ENCODE measurements at places on chromosomes 5 and 9. TPM values are rescaled to one million over a fixed set of nuclear protein-coding genes. Genes with fewer than 3 reads are reported as not detected.

DNA sequence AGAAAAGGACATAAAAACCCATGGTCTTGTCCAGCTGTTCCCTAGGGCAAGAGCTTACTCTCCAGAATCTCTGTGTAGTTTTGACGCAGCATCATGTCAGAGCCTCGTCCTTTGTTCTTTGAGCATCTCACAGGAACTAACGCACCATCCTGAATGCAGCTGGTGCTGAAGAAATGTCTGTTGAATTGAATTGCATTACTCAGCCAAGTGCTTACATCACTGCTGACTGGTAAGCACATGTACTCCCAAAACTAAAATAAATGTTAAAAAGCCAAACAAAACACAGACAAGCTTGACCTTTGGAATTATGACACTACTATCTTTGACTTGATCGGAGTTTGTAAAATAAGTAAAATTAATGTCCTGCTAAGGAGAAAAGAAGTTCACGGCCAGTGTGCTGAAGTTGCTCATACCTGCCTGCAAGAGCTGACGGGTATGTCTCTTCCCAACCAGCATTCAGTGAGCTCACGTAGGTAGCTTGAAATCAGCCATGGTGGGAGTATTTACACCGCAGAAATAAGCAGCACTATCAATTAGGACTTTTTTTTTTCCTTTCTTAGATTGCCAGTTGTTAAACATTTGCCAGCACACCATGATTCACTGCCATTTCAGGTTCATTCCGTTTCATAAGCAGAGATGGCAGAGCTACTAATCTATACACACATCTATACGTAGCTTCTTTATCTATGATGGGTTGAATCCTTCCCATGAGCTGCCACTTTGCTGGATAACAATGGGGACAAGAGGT, 310.6 kb upstream of the MSX2 start:
- DNase-seq = no peak

DNA sequence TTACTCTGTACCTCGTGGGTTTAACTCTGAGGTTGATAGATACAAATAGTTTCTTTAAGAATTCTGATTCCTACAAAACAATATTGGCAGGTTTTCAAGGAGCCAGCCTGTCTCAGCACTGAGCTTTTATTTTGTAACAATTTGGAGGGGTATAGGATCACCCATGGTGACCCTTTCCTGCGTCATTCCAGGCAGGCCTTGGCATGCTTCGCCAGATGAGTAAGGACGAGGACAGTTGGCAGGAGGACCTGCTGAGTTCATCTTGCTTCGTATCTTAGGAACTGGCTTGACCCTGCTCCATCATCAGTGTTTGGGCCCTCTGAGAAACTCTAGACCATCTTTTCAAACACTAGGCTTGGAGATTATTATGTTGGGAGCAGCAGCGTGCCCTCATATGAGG, 17.9 kb downstream of the ZNF462 start:
- no peak for DNase-seq

DNA sequence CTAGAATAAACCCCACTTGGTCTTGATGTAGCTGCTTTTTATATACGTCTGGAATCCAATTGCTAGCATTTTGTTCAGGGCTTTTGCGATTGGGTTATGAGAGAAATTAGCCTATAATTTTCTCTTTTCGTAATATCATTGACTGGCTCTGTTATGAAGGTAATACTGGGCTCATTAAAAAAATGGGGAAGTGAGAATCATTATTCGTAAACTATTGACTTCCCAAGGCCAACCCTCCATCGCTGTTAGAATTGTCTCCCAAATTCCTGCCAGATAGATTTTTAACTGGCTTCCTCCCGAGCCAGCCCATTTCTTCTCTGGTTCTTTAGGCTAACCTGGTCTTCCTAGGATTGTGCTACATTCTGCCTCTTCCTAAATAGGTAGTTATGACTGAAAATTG, 35.9 kb upstream of the GRPEL2 start:
- DNase-seq = no peak

Gene SKP2
- total RNA-seq = 14.4 TPM

Gene EGFLAM
- 0.78 TPM for total RNA-seq

GRCh38 chr9:19294219-19294618, 63.7 kb downstream of the DENND4C start:
- DNase-seq = no peak

Gene NNT
- 110 TPM for total RNA-seq

DNA sequence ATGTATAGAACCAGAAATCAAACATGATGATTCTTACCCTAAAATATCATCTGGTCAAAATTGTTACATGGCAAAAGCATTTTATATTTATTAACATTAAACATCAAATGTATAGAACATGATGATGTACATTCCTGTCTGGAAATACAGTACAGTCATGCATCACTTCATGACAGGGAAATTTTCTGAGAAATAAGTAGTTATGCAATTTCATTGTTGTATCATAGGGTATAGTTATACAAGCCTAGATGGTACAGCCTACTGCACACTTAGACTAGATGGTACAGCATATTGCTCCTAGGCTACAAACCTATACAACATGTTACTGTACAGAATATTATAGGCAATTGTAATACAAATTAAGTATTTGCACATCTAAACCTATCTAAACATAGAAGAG, 64.6 kb upstream of the VCAN start:
- DNase-seq = no peak

Gene TTC33
- 15.0 TPM for total RNA-seq

- DNase-seq = no peak
Measured at GRCh38 chr9:26746357-26747072, 146.1 kb downstream of the CAAP1 start.

DNA sequence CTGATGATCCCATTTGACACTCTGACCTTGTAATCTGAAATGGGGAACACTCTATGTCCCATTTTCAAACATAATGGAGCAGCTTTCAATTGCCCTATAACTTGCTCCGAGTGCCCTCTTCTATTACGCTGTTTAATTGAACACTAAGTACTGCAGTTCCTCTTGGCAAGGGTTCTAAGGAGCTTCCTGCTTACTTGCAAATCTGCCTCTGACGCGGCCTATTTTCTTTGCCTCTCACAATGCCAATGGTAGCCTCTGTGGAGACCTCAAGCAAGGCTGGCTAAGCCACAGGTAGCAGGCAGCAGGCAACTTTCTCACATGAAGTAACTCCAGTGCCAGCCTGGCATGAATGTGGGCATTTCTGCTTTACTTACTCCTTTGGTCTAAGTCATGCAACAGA, 443.4 kb upstream of the TRPC7 start:
- no peak for DNase-seq

DNA sequence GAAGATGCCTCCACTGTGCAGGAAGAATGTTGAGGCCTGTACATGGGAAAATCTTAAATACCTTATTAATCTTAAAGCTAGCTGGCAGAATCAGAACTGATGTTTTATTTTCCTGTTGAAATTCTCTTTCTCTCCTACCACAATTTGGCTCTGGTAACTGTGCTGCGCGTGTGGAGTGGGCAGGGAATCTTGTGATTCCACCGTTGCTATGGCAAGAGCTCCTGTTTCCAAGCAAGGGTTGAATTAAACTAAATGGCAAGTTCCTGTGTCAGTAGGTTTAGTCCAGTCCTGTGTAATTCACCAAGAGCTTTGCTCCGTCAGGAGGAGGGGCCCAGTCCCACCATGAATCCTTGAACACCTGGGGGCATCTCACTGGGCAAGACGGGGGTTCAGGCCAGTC, 36.4 kb downstream of the NXNL2 start:
- no peak for DNase-seq

GRCh38 chr5:132049093-132049492, 11.4 kb upstream of the IL3 start:
- no peak for DNase-seq

Gene SOHLH1
- total RNA-seq = not detected

GRCh38 chr9:87259543-87260518, 237.8 kb upstream of the DAPK1 start:
- DNase-seq = no peak

DNA sequence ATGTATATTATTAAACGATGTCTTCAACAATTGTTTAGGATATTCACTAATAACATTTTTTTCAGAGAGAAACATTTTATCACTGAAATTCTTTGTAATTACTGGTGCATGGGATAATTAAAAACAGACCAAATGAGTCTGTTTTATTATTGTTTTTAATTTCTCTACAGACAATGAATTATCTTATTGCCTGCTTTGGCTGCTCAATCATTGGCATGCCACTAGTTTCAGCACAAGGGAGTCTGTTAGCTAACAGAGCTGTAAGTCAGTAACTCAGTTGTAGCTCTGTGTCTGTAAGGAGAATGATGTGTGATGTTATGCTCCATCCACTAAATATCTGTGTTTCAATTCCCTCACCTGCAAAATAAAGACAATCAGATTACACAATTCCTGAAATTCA, 443.9 kb downstream of the PRR16 start:
- no peak for DNase-seq

Gene GRXCR2
- not detected for total RNA-seq

Gene TRUB2
- total RNA-seq = 28.7 TPM

- DNase-seq = no peak
Measured at GRCh38 chr9:91312717-91313325, 48.9 kb downstream of the AUH start.

Gene MVB12B
- total RNA-seq = 16.1 TPM

- DNase-seq = no peak
Measured at GRCh38 chr9:93501406-93501805, 48.0 kb upstream of the FAM120AOS start.

DNA sequence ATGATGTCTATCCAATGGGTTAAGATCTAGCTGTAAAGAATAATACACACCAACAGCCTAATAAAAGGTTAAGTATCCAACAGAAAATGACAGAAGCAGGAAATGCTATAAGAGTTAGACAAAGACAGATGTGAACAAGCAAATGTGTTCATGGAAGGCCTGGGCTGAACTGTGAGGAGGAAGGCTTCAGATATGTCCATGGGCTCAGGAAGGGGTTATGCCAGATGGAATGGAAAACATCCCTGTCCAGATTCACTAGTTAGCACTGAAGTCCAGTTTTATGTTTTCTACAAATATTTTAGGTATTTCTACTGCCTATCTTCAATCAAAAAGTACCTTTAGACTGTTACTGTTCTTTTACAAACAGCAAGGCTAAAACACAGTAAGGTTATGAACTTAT, 27.1 kb downstream of the ERAP1 start:
- no peak for DNase-seq

Gene ADAMTS19
- 0.67 TPM for total RNA-seq

GRCh38 chr9:13807118-13807517, 506.8 kb downstream of the NFIB start:
- no peak for DNase-seq

DNA sequence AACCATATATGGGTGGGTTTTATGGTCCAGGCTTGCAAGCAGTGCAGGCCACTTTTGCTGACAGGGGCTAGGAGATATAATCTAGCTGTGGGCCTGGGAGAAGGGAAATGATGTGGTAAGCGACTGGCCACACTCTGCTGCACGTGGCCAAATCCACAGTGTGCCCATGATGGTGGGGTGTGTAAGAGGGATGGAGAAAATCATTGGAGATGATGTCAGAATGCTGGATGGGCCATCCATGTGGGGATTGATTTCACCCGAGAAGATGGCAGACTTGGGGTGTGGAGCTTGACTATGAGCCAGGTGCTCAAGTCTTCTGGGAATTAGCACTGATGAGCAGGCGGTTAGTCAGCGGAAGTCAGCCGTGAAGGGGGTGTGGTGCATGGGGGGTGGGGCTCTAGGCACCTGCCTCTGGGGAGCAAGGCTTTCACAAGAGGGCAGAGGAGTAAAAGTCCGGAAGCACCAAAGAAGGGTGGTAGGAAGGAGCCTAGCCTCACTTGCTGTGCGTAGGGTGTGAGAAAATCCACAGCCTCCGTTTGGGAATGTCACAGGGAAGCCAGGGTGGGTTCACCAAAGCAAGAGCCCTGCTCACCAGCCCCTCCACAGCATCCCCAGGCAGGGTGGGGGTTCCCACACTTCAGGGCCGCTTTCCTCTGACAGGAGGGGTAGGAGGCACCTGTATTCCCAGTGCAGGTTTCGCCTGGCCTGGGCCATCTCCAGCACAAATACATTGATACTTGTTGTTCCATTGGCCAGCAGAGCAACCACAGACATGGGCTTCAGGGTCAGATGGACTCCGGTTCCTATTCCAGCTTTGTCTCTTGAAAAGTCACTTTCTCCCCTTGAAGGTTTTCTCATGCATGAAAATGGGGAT, 44.5 kb upstream of the ANGPTL2 start:
- no peak for DNase-seq

- no peak for DNase-seq
Measured at GRCh38 chr5:124365361-124365801, 381.1 kb downstream of the ZNF608 start.

Gene HAPLN1
- total RNA-seq = 9.1 TPM

GRCh38 chr5:150751096-150751891, 7.5 kb downstream of the DCTN4 start:
- no peak for DNase-seq

GRCh38 chr5:78429332-78429980, 69.0 kb downstream of the SCAMP1 start:
- DNase-seq = no peak

Gene IFNK
- not detected for total RNA-seq

GRCh38 chr9:86507212-86507630, 153.0 kb upstream of the TUT7 start:
- DNase-seq = no peak

Gene GZMA
- total RNA-seq = 3.9 TPM

- no peak for DNase-seq
Measured at GRCh38 chr9:33017283-33018041, 7.6 kb upstream of the DNAJA1 start.

GRCh38 chr9:69283003-69283402, 42.0 kb upstream of the ENTREP1 start:
- DNase-seq = no peak

DNA sequence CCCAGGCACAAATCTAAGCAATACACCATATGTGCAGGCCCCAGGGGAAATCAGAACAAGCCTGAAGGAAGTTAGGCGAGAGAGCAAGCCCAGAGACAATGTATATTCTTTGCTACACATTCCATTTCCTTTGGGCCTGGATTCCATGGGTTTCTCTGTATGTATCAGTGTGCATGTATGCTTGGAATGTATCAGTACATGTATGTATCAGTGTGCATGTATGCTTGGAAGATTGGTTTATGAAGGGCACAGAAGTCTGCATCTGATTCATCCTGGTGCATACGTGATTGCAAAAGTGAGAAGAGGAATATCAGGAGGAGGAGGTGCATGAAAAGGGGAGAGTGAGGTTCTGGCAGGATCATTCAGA, 232.6 kb upstream of the ANKRD55 start:
- no peak for DNase-seq

DNA sequence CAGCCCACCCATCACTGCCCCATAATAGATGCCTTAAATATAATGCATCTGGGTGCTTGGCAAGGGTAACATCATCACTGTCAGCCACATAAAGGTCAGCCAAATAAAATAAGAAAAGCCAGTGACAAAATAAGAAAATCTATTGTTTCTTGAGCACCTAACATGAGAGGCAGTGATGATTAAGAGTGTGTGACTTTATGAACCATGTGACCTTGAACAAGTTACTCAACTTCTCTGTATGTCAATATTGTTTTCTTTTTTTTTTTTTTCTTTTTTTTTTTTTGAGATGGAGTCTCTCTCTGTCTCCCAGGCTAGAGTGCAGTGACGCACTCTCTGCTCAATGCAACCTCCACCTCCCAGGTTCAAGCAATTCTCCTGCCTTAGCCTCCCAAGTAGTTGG, 98.7 kb downstream of the CDK5RAP2 start:
- DNase-seq = no peak

Gene IDNK
- 7.2 TPM for total RNA-seq

GRCh38 chr5:153782589-153783361, 255.9 kb downstream of the FAM114A2 start:
- DNase-seq = no peak

Gene HMCN2
- 19.1 TPM for total RNA-seq

Data from left colon (tissue), 2 donors.